ENCODE measurements at places on chromosomes 12 and 14. TPM values are rescaled to one million over a fixed set of nuclear protein-coding genes. Genes with fewer than 3 reads are reported as not detected.

The NRIP2 gene
- not detected for polyA plus RNA-seq

The CATSPERB gene
- polyA plus RNA-seq = not detected

The BHLHE41 gene
- polyA plus RNA-seq = not detected

The PCNX4 gene
- 117 TPM for polyA plus RNA-seq

The CISTR gene
- not detected for polyA plus RNA-seq

The NFATC4 gene
- 0.48 TPM for polyA plus RNA-seq

The PLD4 gene
- not detected for polyA plus RNA-seq

The TMCC3 gene
- 1.9 TPM for polyA plus RNA-seq

The PPP4R4 gene
- polyA plus RNA-seq = 4.8 TPM

The BBOF1 gene
- 47.7 TPM for polyA plus RNA-seq

The MYL2 gene
- not detected for polyA plus RNA-seq

The BIN2 gene
- not detected for polyA plus RNA-seq

The BORCS5 gene
- polyA plus RNA-seq = 11.4 TPM

The SERPINA10 gene
- not detected for polyA plus RNA-seq

The CBX5 gene
- 64.0 TPM for polyA plus RNA-seq

The TSHR gene
- polyA plus RNA-seq = not detected

The CCDC175 gene
- polyA plus RNA-seq = not detected

The STYX gene
- polyA plus RNA-seq = 15.1 TPM

The LGR5 gene
- polyA plus RNA-seq = 0.16 TPM

The KRT3 gene
- not detected for polyA plus RNA-seq

The RNF212B gene
- polyA plus RNA-seq = not detected

The PYGL gene
- polyA plus RNA-seq = not detected

The POTEG gene
- polyA plus RNA-seq = not detected

The PLA2G1B gene
- polyA plus RNA-seq = not detected

The ASPG gene
- 1.4 TPM for polyA plus RNA-seq

The CS gene
- polyA plus RNA-seq = 65.7 TPM

The SEL1L gene
- polyA plus RNA-seq = 39.7 TPM

The CIPC gene
- polyA plus RNA-seq = 36.4 TPM

The NTN4 gene
- 8.2 TPM for polyA plus RNA-seq

The ZNF26 gene
- 26.6 TPM for polyA plus RNA-seq
